Hair follicle dermal papilla cell (primary cell): ENCODE measurements at places on chromosomes 3 and 15. TPM values are rescaled to one million over a fixed set of nuclear protein-coding genes. Genes with fewer than 3 reads are reported as not detected.

TMEM202 gene
- total RNA-seq = not detected in 2 replicates

KNG1 gene
- total RNA-seq = not detected in 2 replicates

TNNC1 gene
- total RNA-seq = 3.1 and 5.5 TPM in 2 replicates

SUSD5 gene
- total RNA-seq = 8.4 and 16.1 TPM in 2 replicates

DGKG gene
- total RNA-seq = under 0.01 and 0.24 TPM in 2 replicates

IFT57 gene
- total RNA-seq = 44.0 and 46.0 TPM in 2 replicates

GLT8D1 gene
- total RNA-seq = 94.7 and 97.8 TPM in 2 replicates

GTF2E1 gene
- total RNA-seq = 11.5 and 12.9 TPM in 2 replicates

RPUSD3 gene
- total RNA-seq = 30.3 and 33.2 TPM in 2 replicates

WNT5A gene
- total RNA-seq = 1,597 and 1,630 TPM in 2 replicates

PRICKLE2 gene
- 62.7 and 89.2 TPM in 2 replicates for total RNA-seq

ZNF620 gene
- 0.61 and 0.65 TPM in 2 replicates for total RNA-seq

LRRIQ4 gene
- total RNA-seq = 0.16 and 0.36 TPM in 2 replicates

CEP70 gene
- 15.2 and 26.3 TPM in 2 replicates for total RNA-seq

A4GNT gene
- total RNA-seq = not detected in 2 replicates

SLC6A1 gene
- not detected in 2 replicates for total RNA-seq

LRRFIP2 gene
- total RNA-seq = 86.6 and 88.3 TPM in 2 replicates

ITIH4 gene
- total RNA-seq = 2.2 and 2.4 TPM in 2 replicates

KLF15 gene
- total RNA-seq = 0.49 and 1.1 TPM in 2 replicates

LCTL gene
- 7.8 and 9.2 TPM in 2 replicates for total RNA-seq

HSPBAP1 gene
- total RNA-seq = 9.1 and 10.9 TPM in 2 replicates

IQCH gene
- total RNA-seq = 4.5 and 5.8 TPM in 2 replicates

CD96 gene
- not detected in 2 replicates for total RNA-seq

TM4SF4 gene
- 0.36 and 0.65 TPM in 2 replicates for total RNA-seq

ZXDC gene
- total RNA-seq = 29.1 and 36.5 TPM in 2 replicates

C3orf20 gene
- total RNA-seq = under 0.01 TPM in 1 of 2 replicates, not detected in the other

DUOX1 gene
- total RNA-seq = 0.85 and 1.5 TPM in 2 replicates

ITPKA gene
- total RNA-seq = 0.32 and 0.85 TPM in 2 replicates

PTX3 gene
- total RNA-seq = 496 and 515 TPM in 2 replicates

PLA2G4F gene
- total RNA-seq = not detected in 2 replicates
